ENCODE measurements at places on chromosomes 6 and 20. TPM values are rescaled to one million over a fixed set of nuclear protein-coding genes. Genes with fewer than 3 reads are reported as not detected.

GRCh38 chr6:301929-302705 lies 9.8 kb downstream of the DUSP22 start:
- H3K27ac ChIP-seq: no peak overlapping the region
- no peaks in the 10 kb centered on the region for H3K27me3 ChIP-seq
- no peak overlapping the region for H3K4me3 ChIP-seq
- H3K36me3 ChIP-seq: no peaks in the 10 kb centered on the region
- peaks cover 36% of the 10 kb centered on the region for H3K4me1 ChIP-seq
- no peak for DNase-seq

DNA sequence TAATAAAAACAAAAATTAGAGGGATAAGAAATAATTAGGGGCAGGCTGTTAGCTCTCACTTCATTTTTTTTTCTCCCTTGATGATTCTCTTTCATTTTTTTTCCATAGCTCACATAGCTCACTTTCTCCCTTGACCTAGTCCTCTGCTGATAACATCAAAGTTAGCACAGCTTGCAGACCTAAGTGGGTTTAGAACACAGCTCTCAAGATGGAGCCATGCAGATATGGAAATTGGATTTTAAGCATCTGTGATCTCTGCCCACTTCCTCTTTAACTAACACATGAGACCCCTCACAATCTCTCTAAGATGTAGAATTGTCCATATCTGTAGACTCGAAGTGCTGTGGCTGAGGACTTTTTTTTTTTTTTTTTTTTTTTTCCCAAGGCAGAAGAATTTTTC lies 257.1 kb downstream of the SOX4 start:
- no peaks in the 10 kb centered on the region for H3K4me1 ChIP-seq
- no peaks in the 10 kb centered on the region for H3K27me3 ChIP-seq
- no peak for DNase-seq
- H3K4me3 ChIP-seq: no peak overlapping the region
- H3K36me3 ChIP-seq: no peaks in the 10 kb centered on the region

DNA sequence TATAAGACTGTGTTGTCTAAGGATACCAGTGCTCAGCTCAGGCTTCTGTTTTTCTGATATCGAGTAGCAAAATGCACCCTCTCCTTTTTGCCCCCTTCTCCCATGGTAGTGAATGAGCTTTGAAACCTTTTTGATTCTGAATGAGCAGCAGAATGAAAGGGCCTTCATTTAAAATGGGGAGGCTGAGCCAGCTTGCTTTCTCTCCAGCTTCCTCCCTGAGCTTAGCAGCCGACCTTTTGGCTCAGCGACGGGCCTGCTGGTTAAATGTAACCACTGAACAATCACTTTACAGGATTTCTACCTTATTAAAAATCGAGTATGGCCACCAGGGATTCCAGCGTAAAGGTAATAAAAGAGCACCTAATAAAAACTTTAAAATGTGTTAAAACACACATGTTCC lies 133.7 kb upstream of the SPACA1 start:
- H3K4me1 ChIP-seq: no peaks in the 10 kb centered on the region
- no peak for DNase-seq
- H3K4me3 ChIP-seq: no peak overlapping the region
- H3K36me3 ChIP-seq: no peaks in the 10 kb centered on the region
- H3K27me3 ChIP-seq: no peaks in the 10 kb centered on the region

GRCh38 chr6:133892813-133893691 lies 4.1 kb downstream of the TCF21 start:
- peaks cover 53% of the 10 kb centered on the region for H3K27me3 ChIP-seq
- peaks cover 44% of the 10 kb centered on the region for H3K4me1 ChIP-seq

DNA sequence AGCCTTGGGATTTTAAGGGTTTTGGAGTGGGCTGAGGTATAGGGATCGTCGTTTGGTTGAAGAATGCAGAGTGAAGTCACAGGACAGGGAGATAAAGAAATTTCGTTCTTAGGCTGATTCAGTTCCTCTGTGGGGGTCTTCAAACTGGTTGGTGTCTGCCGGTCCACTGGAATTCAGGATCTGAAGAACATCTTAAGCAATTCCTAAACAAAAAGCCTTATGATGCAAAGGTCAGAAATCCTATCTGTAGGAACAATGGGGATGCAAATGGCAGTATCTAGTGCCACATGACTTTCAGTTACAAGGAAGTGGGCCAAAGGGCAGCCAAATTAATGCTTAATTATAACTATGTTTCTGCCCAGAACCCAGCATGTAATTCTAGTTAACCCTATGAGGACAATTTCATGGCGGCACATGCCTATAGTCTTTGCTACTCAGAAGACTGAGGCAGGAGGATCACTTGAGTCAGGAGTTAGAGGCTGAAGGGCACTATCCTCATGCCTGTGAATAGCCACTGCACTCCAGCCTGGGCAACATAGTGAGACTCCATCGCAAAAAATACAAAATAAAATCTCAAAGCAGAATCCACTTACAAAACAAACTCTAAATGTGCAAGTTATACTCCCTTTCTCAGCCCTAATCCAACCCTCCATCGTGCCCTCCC lies 4.6 kb upstream of the SLC2A10 start:
- peaks cover 6% of the 10 kb centered on the region for H3K4me1 ChIP-seq
- DNase-seq: no peak
- no peak overlapping the region for H3K4me3 ChIP-seq

DNA sequence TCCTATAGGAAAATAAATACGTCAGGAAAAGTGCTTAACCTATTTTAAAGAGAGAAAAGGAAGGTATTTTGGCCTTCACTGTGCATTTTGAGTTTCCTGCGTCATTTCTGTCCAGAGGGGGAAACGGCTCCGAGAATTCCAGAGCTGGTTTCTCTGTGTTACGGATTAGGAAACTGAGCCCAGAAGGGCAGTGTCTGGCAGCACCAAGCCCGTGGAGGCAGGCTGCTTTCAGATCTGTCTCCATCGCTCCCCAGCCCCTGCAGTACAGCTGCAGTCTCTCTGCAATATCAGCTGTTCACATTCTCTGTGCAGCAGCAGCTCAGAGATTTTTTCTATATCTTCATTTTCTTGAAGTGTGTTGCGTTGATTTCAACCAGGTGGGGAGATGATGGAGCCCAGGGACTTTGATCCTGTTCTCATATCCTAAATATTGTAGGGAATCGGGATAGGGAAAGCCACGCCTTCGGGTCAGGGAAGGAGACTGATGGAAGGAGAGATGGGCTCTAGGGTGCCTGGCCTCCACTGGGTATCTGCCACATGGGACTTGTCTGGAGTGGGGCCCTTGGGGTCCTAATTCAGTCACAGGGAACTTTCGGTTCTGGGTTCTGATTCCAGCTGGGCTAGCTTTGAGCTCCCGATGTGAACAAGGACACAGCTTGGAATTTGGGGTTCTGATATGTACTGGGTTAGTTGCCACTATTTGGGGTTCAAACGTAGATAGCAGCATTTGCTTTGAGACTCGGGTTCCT lies 2.8 kb downstream of the ANKRD60 start:
- H3K4me3 ChIP-seq: no peak overlapping the region
- peaks cover 19% of the 10 kb centered on the region for H3K4me1 ChIP-seq
- H3K27ac ChIP-seq: no peak overlapping the region
- no peaks in the 10 kb centered on the region for H3K27me3 ChIP-seq

DNA sequence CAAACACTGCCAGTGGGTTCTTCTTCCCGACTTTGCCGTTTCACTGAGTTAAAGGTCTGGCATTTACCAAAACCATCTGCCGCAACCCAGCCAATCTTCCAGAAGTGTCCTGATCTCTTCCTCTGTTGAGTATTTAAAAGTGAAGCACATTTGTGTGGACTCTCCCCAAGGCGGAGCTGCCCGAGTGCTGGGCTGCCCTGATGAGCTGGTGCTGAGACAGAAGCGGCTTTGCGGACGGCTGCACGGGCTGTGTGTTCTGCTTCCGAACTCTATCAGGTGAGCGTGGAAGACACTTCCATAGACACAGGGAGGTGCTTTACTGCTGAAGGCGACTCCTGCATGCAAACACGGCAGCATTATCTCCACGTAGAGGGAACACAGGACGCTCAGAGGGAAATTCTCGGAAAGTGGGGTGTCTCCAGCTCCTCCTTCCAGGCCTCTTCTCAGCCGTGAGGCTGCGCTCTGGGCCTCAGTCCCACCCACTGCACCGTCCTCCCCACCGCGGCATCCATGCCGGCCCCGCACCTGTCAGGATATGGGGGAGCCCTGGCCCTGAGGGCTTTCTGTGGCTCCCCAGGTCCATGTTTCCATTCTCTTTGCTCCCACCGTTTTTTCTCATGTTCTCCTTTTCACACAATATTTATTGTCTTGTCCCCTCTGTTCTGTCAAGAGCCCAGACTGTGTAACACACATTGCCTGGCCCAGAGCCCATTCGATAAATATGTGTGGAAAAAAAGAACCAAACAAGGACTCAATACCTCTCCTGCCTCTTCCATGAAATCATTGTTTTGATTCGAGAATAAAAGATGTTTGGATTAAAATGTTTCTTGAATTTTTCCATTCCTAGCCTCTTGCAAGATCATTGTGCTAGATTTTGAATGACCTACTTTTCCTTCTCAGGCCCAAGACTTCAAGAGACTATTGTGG lies 205.1 kb downstream of the DLL1 start:
- DNase-seq: peak; percentile 48
- no peak overlapping the region for H3K4me3 ChIP-seq
- H3K36me3 ChIP-seq: no peaks in the 10 kb centered on the region
- H3K27ac ChIP-seq: no peak overlapping the region

GRCh38 chr6:156347656-156348055 lies 429.5 kb upstream of the ARID1B start:
- H3K36me3 ChIP-seq: no peaks in the 10 kb centered on the region
- DNase-seq: no peak
- H3K27ac ChIP-seq: no peak overlapping the region
- H3K4me1 ChIP-seq: no peaks in the 10 kb centered on the region

DNA sequence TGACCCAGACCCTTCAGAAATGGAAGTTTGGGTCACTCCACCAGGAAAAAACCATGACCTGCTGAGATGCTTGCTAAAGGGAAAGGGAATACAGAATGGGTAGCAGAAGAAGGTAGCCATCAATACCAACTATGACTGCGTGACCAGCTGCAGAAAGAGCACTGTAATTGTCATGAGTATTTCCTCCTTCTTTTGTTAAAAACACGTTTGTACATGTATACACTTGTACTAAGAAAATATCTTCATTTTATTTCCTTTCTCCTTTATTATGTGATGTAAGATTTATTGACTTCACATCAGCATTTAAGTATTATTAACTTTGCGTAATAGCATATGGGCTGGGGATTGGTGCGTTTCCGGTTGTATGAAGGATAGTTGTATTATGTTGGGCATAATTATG lies 12.6 kb upstream of the MUC21 start:
- H3K36me3 ChIP-seq: no peaks in the 10 kb centered on the region
- H3K4me3 ChIP-seq: no peak overlapping the region
- H3K27ac ChIP-seq: no peak overlapping the region
- no peaks in the 10 kb centered on the region for H3K4me1 ChIP-seq
- no peak for DNase-seq

DNA sequence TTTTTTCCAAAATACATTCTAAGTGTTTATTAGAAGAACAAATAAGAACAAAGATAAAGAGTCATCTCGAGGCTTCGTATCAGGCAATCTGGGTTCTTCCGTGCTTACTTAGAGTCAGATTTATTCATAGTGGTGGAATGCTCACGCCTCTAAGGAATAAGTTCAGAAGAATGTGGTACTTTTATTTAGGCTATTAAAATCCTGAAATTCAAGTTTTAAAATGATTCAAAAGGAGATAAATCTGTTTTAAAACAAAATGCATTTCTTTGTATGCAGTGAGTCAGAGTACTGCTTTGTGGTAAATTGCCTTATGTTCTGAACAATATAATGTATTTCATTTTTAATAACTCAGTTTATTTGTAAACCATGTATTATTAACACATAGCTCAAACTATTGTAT lies 89.1 kb downstream of the FUT9 start:
- DNase-seq: no peak
- H3K4me3 ChIP-seq: no peak overlapping the region
- H3K27me3 ChIP-seq: no peaks in the 10 kb centered on the region
- no peak overlapping the region for H3K27ac ChIP-seq
- H3K4me1 ChIP-seq: no peaks in the 10 kb centered on the region

SYCP2L gene
- 0.20 TPM for total RNA-seq

All from right atrium auricular region (tissue), 2 donors.